T-helper 9 cell (primary cell): ENCODE measurements at places on chromosomes 16 and 17.

DNA sequence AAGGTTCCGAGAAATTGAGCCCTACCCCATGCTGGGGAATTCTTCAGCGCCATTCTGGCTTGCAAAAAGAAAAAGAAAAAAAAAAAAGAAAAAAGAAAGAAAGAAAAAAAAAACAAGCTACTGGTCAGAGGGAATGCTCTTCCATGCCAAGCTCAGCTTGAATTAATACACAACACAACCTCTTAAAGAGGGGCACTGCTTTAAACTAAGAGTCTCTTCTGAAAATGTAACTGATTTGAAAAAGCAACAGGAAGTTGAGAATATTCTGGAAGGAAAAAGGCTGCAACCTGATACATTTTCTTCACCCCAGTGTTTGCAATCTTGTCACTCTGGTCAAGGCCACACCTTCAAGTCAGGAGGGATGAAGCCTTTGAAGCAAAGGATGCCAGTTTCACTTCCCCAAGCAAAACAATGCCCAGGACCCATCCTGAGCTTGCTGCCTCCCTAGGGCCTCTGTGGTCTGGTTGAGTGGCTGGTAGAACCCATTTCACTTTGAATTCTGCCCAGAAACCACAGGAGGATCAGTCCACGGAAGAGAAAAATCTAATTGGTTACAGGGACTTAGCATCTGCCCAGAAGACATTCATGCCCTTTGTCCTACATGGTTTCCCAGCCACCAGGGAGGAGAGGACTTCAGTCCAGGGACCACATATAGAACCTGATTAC lies 389.7 kb downstream of the SOX9 start:
- no peak for DNase-seq

- DNase-seq = no peak
Measured at GRCh38 chr17:4109449-4109848, 33.4 kb downstream of the ZZEF1 start.

DNA sequence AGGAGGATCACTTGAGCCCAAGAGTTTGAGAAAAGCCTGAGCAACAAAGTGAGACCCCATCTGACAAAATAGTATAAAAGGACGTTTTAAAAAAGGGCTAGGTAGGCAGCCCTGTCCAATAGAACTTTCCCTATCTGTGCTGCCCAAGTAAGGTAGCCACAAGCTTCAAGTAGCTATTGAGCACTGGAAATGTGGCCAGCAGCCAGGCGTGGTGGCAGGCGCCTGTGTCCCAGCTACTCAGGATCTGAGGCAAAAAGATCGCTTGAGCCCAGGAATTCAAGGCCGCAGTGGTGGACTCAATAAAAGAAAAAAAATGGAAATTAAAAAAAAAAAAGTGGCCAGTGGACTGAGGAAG lies 1.5 kb upstream of the NQO1 start:
- DNase-seq = no peak

DNA sequence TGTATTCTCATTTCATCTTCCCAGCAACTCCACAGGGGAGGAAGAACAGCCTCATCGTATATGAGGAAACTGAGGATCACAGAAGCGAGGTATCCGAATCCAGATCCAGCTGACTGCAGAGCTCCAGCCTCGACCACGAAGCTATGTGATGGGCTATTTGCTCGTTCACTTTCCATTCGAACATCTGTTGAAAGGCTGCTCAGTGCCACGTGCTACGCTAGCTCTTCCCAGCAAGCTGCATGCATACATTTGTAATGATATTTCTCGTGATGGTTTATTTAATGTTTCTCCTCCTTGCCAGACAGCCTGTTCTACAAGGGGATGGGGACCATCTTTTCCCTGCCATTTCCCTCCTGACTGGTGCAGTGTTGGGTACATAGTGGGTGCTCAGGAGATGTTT lies 48.4 kb upstream of the RCVRN start:
- no peak for DNase-seq

DNA sequence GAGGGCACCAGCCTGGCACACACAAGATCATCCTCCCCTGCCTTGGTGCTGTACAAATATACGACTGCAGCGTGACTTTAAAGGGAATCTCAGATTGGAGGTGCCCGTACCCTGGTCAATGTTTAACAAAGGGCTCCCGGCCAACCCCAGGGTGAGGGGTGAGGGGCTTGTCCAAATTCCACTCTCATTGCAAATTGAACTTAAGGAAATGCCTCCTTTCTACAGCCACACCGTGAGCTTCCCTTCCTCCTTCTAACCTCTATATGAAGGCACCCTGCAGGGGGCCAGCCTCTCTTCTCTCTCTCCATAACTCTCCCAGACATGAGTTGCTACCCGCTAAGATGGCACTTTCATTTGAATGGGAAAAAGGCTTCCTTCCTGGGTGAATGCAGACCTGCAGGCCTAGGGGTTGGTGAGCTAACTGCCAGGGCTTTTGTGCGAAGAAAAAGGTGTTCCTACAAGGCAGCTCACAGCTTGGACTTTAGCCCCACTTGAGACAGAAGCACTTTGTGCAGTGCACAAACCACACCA lies 76.6 kb downstream of the IRF8 start:
- no peak for DNase-seq

DNA sequence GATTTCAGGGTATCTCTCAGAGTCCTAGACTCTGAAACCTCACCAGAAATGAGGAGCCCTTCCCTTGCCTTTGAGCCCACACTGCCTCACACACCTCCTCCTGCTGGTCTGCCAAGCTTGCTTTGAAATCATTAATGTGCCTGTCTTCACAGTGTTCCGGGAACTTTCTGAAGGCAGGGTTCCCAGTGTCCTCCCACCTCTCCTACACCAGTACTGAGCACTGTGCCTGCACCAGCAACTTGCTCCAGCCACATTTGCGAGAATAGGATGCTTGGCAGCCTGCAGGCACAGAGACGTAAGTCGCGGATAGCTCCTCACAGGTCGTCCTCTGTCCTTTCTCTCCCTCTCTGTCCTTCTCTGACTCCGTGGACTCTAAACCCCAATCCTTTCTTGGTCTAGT lies 408.4 kb upstream of the EEF2KMT start:
- DNase-seq = no peak

- no peak for DNase-seq
Measured at GRCh38 chr16:13322336-13322735, 420.9 kb downstream of the SHISA9 start.

- DNase-seq = no peak
Measured at GRCh38 chr17:38562903-38563302, 42.8 kb downstream of the SRCIN1 start.

DNA sequence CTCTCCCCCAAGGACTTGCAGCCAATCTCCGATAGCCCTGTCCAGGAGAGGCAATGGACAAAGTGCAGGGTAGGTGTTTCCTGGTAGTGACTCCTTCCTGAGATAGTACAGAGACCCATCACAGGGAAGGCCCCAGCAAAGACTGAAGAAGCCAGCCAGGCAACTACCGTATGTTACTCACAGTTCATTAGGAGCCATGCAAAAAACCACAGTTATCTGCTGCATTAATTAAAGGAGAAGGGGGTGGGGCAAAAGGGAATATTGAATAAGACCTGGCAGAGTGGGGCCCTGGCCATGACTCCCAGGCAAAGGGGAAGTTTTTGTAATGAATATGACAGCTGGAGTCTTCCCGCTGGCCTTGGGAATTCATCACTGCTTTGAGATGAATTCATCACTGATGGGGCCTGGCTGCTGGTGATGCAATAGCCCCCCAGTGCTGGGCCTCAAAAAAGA lies 2.5 kb upstream of the SLC13A2 start:
- no peak for DNase-seq

- DNase-seq = no peak
Measured at GRCh38 chr16:22369221-22369811, 5.1 kb downstream of the CDR2 start.
